Mesothelial cell of epicardium (in vitro differentiated cells): ENCODE measurements at places on chromosomes 2 and 18.
A peak's percentile ranks its signal among the peaks of the same experiment; 100 is the strongest.

DNA sequence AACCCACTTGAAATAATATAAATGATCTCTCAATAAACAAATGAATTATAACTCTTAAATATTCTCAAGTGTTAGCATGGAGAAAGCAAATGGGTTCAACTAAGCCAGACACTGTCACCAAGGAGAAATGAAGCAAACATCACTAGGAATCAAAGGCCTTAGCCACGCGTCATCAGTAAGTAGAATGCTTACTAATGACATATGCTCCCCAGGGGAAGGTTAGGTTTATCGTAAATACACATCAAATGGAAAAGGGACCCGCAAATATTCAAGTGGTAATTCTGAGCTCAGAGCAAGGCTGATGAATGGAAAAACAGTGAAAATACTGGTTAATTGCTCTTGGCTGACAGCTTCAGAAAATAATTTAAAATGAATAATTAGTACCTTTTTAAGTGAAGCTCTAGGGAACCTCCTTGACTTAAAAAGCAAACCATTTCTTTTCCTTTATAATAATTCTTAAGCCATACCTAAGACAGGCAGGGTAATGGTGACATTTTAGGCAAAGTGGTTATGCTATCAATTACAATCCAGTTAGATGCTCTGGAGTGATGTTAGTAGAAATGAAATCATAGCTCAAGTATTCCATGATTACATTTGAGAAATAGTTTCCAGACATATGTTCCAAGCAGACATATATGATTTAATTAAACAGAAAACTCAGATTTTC is 101.5 kb downstream of the ALPK2 start:
- no peak for DNase-seq

- peak; percentile 59 for DNase-seq
Observed at GRCh38 chr2:85255813-85256594, 71.8 kb downstream of the TGOLN2 start.

DNA sequence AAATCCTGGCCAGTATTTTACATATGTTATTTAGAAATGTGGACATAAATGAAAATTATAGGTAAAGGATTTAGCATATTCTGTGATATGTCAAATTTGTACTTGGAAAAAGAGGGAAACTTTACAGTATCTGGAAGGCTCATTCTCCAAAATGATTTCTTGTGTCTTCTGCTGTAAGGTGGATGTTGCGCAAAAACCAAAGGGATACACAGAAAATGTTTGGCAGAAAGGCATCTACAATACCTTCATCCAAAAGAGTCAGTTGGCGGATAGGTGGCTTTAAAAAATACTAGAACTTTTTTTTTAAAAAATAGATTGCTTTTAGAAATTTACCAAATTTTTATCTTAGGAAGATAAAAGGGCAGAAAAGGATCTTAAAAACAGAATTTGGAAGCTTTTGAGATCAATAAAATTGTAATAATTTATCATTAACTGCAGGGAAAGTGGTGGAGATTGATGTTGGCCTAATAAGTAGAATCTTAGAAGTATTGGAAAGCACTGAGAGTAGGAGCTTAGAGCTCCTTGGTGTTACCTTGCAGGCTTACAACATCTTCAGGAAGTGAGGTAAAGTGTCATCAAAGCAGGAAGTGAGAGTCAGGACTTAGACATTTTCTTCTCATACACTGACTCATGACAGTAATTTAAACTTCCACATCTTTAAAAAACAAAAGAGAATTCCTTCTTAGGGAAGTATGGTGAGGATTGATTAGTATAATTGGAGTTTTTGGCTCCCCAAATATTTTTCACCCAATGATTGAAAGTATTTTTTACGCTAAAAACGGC is 2.1 kb downstream of the NABP1 start:
- DNase-seq, result no peak

GRCh38 chr2:73176881-73177644 is 25.3 kb upstream of the NOTO start:
- peak; percentile 88 for DNase-seq
